ENCODE measurements at places on chromosomes 1 and 21.
A peak's percentile ranks its signal among the peaks of the same experiment; 100 is the strongest.

DNA sequence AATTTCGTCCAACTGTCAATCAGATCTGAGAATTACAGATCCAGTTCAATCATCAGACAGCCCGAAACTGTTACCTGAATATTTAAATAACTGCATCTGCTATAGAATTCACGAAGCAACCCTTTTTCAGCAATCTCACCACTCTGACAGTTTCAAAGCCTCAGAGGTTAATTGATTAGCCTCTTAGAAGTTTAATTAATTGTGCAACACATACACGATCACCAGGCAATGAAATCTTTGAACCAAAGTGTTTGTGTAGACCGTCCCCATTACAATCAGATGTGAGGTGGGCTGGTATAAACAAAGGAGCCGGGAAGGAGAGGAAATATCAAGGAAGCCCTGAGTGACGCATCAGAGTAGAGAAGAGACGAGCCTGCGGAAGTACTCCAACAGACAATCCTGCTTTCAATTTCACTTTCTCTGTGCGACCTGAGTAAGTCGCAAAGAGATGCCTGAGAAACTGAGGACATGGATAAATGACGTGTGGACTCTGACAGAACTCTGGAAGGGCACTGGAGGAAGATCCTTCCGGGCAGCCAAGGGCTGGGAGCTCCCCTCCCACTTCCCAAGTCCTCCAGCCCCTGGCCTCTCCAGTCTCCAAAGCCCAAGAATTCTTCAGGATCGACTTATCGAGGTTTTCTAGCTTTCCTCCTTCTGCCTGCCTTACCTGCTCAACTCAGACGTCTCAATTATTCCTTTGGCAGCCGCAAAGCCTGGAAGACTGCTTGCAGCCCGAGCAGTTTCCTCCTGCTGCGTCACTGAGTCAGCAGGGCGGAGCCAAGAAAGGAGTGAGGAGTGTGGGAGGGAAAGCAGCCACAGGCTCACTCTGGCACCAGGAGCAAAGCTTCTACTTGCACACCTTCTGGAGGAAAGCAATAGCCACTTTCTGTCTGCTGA, at the start of gene RNASEL:
Gene RNASEL (minus strand): TSS at position 757 of the 897 bp plus-strand sequence. CDS start 2,450 bp downstream, outside the sequence.
- DNase-seq, result no peak

GRCh38 chr1:173269490-173270230, 62.5 kb upstream of the TNFSF4 start:
- peak; percentile 39 for DNase-seq

- DNase-seq, result no peak
Observed at GRCh38 chr1:56193656-56194055, 385.7 kb downstream of the PLPP3 start.

GRCh38 chr1:30718636-30719405, 4.6 kb downstream of the MATN1 start:
- peak; percentile 87 for DNase-seq

GRCh38 chr1:224520808-224521207, 86.2 kb upstream of the WDR26 start:
- no peak for DNase-seq

GRCh38 chr1:9009438-9010370, 16.5 kb downstream of the SLC2A7 start:
- no peak for DNase-seq

GRCh38 chr1:28323720-28324119, 5.1 kb upstream of the MED18 start:
- DNase-seq, result no peak

- DNase-seq, result no peak
Observed at GRCh38 chr1:221783936-221784335, 42.0 kb upstream of the DUSP10 start.
